Cortex of kidney (tissue), 1 donor: ENCODE measurements at places on chromosomes 13 and 19.

- no peak for DNase-seq
These were observed 703 bp upstream of the PLEKHG2 start for GRCh38 chr19:39411832-39412099.

GRCh38 chr19:6062961-6063575 is 47.2 kb downstream of the RFX2 start:
- DNase-seq = no peak

- DNase-seq = no peak
These were observed 57.7 kb upstream of the LDLR start for GRCh38 chr19:11031421-11032070.

GRCh38 chr13:66237411-66238062 is 992.6 kb downstream of the PCDH9 start:
- DNase-seq = no peak

DNA sequence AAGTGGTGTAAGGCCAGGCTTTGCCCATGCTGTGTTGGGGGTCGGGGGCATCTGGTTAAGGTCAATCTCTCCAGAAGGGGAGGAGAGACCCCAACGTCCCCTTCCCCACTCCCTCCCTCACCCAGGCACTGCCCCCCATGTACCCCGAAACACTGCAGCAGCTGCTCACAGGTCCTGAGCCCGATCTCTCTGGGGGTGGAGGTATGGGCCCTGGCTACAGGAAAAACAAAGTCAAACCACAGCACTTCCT is 10.2 kb downstream of the CAPN12 start:
- no peak for DNase-seq

DNA sequence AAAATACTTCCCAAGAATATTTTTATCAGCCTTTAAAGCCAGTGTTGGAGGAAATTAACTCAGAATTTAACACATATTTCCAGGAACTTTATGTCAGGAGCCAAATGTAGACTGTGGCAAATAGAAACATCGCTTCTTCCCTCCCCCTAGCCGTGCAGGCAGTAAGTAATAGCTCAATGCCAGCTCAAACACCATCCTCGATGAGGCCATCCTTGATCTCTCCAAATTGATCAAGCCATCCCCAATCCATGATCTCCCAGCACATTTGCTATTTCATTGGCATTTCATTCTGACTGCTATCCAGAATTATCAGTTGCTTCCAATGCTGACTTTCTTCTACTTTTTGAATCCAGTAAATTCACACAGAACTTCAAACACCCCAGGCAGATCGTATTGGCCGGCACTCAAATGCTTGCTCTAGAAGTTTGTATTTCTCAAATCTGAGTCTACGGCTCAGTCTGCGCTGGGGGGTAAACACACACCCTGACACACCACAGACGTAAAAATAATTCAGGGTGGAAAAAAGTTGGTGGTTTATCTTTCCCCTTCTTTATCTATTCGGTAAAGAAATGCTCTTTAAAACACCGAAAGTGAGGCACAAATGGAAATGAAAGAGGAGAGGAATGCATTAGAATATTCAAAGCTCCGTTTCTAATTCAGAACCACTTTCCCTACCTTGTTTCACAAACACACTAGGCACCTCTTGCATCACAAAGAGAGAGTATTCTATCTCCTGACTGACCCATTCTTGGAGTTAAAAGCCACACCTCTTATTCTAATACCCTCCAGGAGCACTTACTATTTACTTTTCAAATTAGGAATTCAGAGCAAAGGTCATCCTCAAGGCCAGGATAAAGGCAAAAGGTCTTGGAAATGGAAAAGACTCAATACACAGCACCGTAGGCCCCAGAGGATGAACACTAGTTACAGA is 991 bp downstream of the OBI1 start:
- DNase-seq = no peak

DNA sequence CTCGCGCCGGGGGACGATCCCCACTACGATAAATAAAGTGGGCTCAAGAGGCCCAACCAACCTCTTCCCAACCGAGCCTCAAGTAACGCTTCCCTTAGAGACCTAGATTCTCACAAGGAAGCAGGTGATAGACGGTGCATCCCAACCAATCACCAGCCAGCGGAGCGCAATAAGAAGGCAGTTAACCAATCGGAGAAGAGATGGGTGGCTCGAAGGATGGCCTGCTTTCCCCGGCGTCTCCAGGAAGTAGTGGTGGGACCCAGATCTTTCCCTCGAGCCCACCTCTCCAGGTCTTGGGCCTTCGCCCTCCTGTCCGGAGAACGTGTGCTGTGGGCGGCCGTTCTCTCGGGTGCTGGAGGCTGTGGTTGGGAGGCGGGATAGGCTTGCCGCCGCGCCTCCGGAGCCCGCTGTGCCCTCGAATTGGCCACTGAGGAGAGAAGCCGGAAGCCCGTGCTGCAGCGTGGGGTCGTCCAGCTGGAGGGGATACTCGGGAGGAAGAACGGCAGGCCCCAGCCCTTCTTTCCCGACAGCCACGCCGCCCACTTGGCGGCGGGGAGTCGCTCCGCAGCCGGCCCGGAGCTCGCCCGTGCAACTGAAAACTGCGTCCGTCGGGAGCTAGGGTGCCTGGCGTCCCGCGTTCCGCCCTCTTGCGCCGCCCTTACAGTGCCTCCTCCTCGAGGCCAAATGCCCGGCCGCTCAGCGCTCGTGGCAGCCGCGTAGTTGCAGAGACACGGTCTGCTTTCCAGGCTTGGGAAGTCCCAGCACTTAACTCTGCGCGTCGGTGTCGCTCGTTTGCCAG is at the start of gene RNF6:
Gene RNF6, minus strand, starts transcription at position 594 of the 799 bp plus-strand sequence. CDS start 2,665 bp downstream, outside the sequence.
- DNase-seq = peak; percentile 35

GRCh38 chr19:7833225-7834099 is 3.4 kb downstream of the EVI5L start:
- DNase-seq = no peak

DNA sequence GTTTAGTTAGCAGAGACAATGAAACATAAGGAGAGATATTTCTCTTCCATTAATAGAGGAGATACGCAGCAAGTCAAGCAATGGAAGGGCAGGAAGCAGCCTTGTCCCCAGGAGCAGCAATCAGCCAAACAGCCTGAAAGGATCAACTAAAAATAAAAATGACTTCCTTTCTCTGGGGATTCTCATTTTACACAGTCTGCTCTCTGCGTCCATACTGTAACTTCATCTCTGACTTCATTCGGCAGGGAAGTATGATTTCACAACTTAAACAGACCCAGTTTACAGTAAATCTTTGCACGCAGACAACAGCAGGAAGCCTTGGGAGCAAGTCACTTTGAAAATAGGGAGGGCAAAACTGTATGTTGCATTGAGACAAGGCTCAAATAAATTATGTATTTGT is 826.7 kb downstream of the DIAPH3 start:
- no peak for DNase-seq

DNA sequence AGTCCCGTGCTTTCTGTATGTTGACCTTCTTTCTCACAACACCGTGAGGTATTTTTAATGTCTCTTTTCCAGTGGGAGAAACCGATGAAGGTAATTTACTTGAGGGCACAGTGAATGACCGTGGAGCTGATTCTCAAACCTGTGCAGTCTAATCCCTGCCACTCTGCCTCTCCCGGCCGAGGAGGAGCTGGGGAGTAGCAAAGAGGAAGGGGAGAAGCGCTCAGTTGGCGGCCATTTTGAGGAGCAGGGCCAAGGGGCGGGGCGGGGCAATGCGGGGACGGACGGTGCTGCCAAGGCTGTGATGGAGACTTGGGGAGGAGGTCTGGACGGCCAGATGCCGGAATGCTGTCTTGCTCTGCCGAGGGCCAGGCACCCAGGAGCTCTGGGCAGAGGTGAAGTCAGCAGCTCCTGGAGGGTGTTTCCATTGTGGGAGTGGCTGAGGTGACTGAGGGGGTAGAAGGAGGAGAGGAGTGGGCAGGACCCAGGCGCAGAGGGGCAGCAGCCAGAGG is 12.4 kb upstream of the RANBP3 start:
- DNase-seq = no peak

GRCh38 chr19:18756896-18757295 is 34.2 kb downstream of the COMP start:
- DNase-seq = no peak

GRCh38 chr13:68292601-68293000 is 1062.5 kb upstream of the PCDH9 start:
- no peak for DNase-seq

DNA sequence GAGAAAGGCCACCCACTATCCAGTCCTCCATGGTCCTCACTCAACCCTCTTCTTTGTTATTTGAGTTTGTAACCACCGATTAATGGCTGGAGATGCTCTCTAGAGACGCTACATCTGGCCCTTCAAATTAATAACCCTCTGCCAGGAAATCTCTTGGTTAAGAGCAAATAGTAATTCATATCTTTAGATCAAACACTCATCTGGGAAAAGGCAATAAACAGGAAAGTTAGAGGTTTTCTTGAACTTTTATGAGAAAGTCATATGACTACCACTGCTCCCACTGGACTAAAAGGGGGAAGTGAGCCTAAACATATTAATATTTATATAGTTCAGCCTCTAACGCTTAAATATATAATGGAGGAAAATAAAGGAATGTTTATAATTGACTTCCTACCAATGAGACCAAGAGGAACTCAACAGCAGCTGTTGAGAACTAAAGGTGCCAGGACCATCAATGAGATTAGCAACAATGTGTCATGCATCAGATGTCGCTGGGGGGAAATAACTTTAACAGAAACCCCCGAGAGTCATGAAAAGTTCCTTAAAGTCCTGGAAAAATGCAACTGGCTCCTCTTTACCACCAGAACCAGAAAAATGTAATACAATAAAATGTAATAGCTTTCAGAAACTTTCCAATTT is 2.7 kb downstream of the TBC1D4 start:
- no peak for DNase-seq

DNA sequence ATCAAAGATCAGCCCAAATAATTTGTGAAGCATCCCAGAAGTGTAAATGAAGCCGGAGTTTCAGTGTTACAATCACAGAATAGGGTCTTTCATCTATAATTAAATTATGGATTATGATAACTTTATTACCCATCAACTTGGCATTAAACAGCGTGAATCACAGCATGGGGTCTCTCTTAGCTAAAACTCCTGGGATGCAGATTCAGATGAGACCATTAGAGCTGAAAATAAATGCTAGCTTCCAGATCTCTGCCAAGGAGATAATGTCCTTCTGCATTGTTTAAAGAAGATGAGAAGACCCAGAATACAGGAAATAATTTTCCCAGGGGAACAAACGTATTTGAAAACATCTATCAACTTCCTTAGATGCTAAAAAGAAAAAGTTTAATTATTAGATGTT is 546.0 kb upstream of the PCDH9 start:
- DNase-seq = no peak

- no peak for DNase-seq
These were observed 16.8 kb downstream of the SPART start for GRCh38 chr13:36329361-36329760.

- no peak for DNase-seq
These were observed 579 bp downstream of the RPS9 start for GRCh38 chr19:54201172-54201701.

GRCh38 chr19:35559781-35560180 is 3.7 kb downstream of the ATP4A start:
- no peak for DNase-seq

DNA sequence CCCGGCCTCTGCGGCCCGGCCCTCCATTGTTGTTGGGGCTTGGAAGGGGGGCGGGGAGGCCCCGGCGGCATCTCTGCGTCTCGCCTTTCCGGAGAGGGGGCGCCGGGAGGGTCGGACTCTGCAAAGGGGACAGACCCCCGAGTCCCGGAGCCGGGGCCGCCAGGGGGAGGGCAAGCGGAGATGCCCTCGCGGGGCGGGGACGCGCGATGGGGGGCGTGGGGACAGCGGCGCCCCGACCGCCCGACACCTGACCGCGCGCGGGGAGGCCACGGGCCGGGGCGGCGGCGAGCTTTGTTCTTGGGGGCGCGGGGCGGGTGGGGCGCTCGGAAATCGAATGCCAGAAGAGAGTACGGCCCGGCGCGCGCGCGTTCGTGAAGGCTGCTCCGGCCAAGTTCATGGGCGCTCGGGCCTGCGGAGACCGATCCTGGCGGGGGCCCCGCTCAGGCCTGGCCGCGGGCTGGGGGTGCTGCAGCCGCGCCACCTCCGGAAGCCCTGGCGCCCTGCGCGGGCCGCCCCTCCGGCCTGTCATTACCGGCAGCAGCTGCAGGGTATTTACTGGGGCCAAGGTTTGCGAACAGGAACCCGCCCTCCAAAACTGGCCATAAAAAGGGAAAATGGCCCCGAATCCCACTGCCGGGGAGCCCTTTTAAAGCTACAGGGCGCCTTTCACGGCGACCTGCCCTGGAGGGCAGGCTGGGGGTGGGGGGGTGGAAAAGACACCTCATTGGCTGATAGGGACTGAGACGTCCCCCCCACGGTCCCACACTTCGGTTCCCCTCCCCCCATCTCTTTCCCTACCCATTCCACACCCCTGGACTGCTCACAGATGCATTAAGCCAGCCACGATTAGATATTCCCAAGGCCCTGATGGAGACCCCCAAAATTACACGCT is 11.1 kb upstream of the NANOS3 start:
- DNase-seq = no peak

GRCh38 chr13:36536546-36536945 is 104.3 kb downstream of the CCNA1 start:
- DNase-seq = no peak

GRCh38 chr13:84088996-84089395 is 206.7 kb upstream of the SLITRK1 start:
- no peak for DNase-seq

- DNase-seq = no peak
These were observed 61.7 kb downstream of the SPRYD7 start for GRCh38 chr13:49874430-49874829.

- no peak for DNase-seq
These were observed 212.2 kb downstream of the NHLRC3 start for GRCh38 chr13:39250440-39250839.

GRCh38 chr19:48928164-48929025 is 5.1 kb upstream of the DHDH start:
- DNase-seq = no peak

GRCh38 chr19:33737681-33738371 is 58.8 kb upstream of the KCTD15 start:
- no peak for DNase-seq

GRCh38 chr13:52161181-52161646 is 1.8 kb upstream of the NEK3 start:
- DNase-seq = no peak

- no peak for DNase-seq
These were observed 172.8 kb downstream of the EFNB2 start for GRCh38 chr13:106362707-106363106.
